ENCODE measurements at places on chromosomes 16 and 17.

- no peak for DNase-seq
Observed at GRCh38 chr16:21033264-21033663, 117.4 kb downstream of the DNAH3 start.

DNA sequence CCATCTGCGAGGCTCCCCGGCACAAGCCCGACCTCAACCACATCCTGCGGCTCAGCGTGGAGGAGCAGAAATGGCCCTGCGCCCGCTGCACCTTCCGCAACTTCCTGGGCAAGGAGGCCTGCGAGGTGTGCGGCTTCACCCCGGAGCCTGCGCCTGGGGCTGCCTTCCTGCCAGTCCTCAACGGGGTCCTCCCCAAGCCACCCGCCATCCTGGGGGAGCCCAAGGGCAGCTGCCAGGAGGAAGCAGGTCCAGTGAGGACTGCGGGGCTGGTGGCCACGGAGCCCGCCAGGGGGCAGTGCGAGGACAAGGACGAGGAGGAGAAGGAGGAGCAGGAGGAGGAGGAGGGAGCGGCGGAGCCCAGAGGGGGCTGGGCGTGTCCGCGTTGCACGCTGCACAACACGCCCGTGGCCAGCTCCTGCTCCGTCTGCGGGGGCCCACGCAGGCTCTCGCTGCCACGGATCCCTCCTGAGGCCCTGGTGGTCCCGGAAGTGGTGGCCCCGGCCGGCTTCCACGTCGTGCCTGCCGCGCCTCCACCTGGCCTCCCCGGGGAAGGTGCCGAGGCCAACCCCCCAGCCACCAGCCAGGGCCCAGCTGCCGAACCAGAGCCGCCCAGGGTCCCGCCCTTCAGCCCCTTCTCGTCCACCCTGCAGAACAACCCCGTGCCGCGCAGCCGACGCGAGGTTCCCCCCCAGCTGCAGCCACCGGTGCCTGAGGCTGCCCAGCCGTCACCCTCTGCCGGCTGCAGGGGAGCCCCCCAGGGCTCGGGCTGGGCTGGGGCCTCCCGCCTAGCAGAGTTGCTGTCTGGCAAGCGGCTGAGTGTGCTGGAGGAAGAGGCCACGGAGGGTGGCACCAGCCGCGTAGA, 13.1 kb upstream of the PRR35 start:
- DNase-seq = no peak

- no peak for DNase-seq
Observed at GRCh38 chr16:49674351-49674851, 181.5 kb downstream of the ZNF423 start.

DNA sequence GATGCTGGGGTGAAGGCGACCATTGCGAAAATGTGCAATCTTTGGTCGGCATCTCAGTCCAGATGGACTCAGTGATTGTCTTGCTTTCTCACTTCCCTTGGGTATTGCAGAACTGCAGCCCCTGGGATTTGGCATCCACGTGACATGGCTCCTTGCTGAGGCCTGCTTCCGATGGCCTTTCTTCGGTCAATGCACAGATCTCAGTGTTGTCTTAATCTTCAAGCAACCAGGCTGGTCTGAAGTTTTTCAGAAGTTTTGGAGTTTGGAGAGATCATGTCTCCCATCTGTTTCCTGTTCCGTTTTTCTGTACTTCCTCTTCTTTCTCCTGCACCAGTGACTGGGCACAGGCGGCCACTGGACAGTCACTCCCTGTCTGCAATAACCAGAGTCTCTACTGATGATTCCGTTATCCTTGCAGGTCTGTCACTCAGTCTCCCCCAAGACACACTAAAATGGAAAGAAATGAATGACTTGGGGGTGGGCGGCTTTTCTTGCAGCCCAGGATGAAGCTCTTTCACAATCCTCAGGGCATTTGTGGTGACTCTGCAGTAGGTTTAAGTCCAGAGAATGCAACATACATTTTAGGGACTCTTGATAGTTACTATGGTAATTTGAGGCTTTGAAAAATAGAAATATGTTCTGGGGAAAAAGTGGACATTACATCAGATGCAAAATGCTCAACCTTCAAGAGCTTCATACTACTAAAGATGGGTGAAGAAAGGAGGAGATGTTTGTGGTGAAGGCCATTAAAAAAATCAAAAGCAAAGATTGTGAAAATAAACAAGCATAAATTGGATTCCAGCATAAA, 106.3 kb upstream of the ZFHX3 start:
- no peak for DNase-seq

DNA sequence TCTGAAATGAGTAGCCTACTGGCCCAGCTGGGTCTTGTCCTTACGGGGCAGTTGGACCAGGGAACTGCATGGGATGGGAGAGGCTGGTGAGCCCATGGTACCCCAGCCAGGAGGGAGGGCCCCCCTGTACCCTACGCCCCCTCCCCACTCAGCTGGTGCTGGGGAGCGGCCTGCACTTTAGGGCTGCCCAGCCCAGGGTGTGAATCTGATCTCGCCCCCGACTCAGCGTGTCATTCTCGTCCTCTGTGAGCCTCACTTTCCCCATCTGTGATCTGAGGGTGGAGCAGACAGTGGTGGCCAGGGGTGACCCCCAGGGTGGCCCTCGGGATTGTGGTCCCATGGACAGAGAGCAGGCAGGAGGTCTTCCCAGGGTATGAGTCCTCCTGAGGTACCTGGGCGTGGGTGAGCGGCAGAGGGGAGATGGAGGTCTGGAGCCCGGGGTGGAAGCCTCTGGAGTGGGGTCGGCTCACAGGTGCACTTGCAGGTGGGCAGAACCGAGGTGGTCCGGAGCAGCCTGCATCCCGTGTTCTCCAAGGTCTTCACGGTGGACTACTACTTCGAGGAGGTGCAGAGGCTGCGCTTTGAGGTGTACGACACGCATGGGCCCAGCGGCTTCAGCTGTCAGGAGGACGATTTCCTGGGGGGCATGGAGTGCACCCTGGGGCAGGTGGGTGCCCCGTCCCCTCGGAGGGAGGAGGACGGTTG, 1.6 kb downstream of the CPNE7 start:
- no peak for DNase-seq

DNA sequence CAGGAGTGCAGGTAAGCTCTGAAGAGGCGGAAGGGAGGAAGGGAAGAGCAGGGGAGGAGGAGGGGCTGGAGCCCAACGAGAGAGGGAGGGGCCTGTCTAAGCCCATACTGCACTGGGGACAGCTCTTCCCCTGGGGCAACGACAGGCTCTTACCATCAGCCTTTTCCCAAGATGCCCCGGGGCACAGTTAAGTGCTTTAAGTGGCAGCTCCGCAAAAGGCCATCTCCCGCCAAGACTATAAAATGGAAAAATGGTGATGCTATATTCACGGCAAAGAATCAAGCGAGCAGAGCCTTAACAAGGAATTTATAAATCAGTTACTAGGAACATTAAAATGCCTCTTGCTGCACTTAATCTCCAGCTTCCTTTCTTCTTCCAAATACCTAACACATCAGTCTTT, 110.2 kb upstream of the NLRP1 start:
- no peak for DNase-seq

DNA sequence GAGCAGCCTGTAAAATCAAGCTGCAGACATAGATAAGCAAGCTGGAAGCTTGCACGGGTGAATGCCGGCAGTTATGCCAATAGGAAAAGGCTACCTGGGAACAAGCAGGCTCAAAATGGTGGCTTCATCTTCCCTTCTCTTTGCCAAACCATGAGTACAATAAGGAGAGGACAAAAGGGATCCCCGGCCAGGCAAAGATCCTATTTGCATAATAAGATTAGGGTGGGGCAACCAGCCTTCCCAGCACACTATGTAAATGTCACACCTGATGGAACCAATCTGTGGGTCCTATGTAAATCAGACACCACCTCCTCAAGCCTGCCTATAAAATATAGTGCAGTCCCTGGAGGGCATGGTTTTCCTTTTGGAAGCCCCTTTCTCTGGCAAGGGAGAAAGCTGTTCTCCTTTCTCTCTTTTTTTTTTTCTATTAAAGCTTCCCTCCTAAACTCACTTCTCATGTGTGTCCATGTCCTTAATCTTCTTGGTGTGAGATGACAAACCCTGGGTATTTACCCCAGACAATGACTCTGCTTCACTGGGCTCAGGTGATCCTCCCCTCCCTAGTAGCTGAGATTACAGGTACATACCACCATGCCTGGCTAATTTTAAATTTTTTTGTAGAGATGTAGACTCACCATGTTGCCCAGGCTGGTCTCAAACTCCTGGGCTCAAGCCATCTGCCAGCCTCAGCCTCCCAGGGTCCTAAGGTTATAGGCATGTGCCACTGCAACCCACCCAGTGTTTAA, 44.2 kb downstream of the PSMD12 start:
- no peak for DNase-seq

- DNase-seq = no peak
Observed at GRCh38 chr17:80307994-80308691, 47.5 kb downstream of the RNF213 start.

- no peak for DNase-seq
Observed at GRCh38 chr17:12421646-12422306, 243.9 kb upstream of the MYOCD start.
